ENCODE measurements at places on chromosomes 12 and 14.

GRCh38 chr14:96479435-96480146 is 22.6 kb upstream of the PAPOLA start:
- no peak for DNase-seq

DNA sequence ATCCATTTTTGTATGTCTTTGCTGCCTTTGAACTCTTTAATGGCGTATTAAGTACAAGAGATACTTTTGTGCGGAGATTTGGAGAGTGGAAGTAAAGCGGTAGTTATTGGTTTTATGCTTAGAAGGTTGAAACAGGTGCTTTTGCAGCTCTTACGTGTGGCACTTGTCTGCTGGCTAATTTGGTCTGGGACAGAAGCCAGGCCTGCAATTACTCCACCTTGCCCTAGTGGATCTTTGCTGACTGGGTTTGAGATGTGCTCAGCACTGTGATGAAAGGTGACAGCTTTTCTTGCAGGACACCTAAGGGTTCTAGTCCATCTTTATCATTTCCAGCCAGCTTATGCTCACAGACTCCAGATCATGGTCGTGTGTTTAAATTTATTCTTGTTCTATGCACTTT is 252.5 kb downstream of the RPL10L start:
- DNase-seq: no peak

GRCh38 chr12:10031771-10032175 is 1.3 kb downstream of the CLEC9A start:
- DNase-seq: no peak

GRCh38 chr14:20438664-20439063 is 2.7 kb upstream of the KLHL33 start:
- DNase-seq: no peak

DNA sequence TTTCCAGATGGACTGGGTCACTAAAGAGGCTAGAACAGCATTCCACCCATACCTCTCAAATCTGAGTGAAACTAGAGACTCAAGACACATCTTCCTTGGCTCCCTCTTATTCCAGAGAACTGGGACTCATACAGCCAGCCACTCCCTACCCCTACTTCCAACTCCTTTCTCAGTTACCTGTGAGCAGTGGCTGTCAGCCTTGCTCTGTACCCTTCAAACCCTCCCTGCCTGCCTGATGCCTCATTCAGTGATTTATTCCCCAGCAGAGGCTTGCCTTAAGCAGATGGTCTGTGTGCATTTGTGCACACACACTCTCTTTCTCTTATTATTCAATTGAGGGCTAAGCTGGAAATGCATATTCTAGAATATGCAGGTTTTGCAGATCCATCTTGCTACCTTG is 14.6 kb downstream of the GPR84 start:
- no peak for DNase-seq

- DNase-seq: no peak
These were observed 55.7 kb downstream of the VRK1 start for GRCh38 chr14:96852823-96853422.

DNA sequence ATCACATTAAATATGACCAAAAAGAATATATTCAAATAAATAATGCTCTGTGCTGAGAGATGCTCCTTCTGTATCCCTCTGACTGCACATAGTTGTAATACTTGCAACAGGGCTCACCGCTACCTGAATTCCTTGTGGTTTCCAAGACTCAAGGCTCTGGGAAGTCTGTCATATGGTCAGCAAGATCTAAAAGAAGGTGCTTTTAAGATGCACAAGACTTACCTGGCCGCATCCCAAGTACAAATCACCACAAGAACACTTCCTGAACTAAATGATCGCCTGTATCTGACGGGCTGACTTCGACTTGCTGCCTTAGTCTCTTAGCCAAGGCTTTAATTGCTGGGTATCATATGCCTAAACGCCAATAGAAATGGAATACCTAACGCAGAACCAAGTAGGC is 67.2 kb downstream of the HECTD4 start:
- DNase-seq: no peak

DNA sequence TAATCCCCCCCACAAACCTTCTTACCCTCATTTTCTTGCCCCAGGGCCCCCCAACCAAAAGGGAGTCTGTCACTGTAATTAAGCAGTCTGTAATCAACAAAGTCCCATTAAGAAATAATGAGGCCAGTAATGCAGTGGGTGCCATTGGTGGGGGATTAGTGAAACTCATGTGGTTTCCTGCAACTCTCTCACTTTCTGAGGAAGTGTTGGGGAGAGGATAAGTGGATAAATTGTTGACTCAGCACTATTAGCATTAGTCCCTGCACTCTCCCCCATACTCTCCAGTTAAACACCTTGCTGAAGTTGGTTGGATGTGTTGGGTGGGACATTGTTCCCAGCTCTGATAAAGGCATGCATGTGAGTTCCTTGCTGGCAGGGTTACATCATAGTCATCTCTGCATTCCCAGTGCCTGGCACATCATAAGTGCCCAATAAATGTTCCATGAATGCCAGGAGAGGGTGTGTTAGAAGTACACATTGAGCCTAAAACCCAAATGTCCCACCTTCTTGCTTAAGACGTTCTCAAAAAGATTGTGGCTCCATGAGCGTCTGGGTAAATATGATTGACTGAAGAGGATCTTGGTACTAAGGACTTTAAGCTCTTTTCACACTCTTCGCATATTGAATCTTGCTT is 45.8 kb upstream of the HOXC13 start:
- no peak for DNase-seq

- DNase-seq: no peak
These were observed 1169.4 kb downstream of the GALC start for GRCh38 chr14:86823581-86823980.

DNA sequence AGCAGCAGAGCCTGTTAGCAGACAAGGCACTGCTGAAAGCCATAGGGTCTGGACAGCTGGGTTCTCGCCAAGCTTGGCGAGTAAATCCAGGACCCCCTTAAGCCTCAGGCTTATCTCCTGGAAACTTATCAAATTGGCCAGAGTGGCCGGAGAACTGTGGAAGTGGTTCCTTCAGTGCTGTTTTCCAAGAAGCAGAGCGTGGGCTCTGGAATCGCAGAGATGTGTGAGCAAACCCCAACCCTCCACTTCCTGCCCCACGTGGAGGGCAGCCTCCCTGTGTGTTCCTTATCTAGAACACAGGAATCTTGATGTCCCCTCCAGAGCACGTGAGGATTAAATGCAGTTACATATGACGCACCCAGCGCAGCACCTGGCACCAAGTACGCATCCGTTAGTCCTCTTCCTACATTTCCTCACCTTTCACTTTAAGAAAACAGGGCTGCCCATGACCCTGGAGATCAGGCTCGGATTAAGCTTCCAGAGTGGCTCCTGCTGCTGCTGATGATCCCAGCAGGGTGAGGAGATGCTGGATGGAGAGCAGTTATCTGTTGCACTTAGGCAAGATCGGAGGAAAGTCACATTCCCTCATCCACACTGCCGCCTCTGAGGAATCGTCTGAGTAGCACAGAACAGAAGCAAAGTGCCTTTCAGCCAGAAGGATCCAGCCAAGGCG is 35.0 kb downstream of the MMAB start:
- DNase-seq: peak; percentile 33

- DNase-seq: no peak
These were observed 11.6 kb downstream of the RASSF8 start for GRCh38 chr12:25970082-25970481.

DNA sequence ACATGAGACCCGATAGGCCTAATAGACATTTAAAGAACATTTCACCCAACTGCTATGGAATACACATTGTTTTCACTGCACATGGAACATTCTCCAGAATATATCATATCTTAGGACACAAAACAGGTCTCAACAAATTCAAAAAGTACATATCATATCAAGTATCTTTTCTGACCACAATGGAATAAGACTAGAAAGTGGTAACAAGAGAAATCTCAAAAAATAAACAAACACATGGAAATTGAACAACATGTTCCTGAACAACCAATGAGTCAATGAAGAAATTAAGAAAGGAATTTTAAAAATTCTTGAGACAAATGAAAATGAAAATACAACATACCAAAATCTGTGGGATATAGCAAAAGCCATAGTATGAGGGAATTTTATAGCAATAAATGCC is 208.1 kb downstream of the PTPRO start:
- no peak for DNase-seq

DNA sequence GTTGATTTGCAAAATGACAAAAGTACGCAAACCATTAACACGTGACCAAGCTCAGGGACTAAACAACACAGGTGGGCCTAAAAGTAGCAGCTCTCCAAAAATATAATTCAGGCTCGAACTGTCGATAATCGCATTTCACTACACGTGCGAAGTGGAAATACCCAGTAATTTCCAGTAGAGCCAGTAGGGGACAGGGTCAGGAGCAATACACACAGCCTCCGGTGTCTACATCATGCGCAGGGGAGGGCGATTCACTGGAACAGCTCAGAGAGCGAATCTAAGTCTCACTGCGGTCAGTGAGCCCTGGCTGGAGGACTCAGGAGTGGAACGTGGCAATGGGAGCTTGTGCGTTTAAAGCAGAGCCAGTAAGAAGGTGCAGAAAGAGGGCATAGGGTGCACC is 40.4 kb downstream of the SETD3 start:
- DNase-seq: no peak
